ENCODE measurements at places on chromosomes 3 and 15.

DNA sequence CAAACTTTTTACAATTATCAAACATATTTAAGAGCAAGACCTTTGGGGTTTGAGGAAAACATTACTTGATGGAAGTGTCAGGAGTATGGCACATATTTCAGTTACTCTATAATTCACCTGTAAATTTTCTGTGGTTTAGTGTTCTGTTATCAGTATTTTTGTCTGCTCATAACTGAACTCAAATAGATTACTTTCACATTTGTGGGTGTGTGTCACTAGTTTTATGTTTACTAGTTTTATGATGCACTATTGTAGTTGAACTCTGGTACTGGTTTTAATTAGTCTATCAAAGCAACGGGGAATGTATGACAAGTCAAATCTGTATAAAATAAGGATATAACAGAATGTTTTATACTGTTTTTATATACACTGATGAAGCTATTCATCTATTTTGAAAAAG lies 27.2 kb downstream of the OXSM start:
- DNase-seq, result no peak

DNA sequence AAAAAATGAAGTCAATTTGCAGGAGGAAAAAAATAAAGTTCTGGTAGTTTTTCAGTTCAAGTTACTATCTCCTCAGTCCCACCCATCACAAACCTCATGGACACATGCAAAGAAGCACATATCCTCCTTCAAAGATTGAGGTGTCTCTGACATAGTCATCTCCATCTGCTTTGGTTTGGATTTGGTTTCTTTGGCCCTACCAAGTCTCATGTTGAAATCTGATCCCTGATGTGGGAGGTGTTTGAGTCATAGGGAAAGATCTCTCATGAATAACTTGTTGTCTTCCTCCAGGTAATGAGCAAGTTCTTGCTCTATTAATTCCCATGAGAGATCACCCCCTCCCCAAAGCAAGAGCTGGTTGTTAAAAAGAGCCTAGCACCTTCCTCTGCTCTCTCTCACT lies 446.8 kb downstream of the IGSF11 start:
- DNase-seq, result no peak

DNA sequence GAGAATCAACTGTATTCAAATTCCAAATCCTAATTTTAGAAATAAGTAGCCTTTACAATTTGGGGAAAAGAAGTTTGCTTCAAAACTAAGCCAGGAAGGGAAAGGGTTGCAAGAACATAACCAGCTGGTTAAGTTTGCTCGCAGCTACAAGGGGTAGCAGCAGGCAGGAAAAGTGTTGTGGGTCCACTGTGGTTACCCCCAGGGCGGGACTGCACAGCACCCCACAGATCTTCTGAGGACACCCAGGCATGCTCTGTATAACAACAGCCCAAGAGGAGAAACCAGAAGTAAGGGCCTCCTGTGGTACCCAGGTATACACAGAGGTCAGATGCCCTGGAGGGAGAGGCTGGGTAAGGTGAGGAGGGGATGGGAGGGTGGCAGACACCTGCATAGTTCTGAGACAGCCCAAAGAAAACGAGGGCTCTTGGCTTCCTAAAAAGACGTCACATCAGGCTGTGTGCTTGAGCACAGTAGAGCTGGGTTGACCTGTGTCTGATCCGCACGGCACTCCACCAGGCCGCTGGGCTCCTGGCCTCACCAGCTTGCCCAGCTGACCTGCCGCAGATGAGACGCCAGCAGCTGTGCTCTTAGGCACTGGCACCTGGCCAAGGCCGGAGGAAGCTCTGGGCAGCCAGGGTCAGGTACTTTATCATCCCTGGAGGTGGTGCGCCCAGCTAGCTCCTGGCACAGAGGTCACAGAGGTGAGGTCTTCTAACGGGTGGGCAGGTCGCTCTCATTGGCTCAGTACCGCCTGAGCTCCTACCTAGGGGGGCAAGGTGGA lies 81.8 kb upstream of the SNRPA1 start:
- no peak for DNase-seq

GRCh38 chr3:11288021-11288491 lies 15.9 kb downstream of the ATG7 start:
- no peak for DNase-seq

DNA sequence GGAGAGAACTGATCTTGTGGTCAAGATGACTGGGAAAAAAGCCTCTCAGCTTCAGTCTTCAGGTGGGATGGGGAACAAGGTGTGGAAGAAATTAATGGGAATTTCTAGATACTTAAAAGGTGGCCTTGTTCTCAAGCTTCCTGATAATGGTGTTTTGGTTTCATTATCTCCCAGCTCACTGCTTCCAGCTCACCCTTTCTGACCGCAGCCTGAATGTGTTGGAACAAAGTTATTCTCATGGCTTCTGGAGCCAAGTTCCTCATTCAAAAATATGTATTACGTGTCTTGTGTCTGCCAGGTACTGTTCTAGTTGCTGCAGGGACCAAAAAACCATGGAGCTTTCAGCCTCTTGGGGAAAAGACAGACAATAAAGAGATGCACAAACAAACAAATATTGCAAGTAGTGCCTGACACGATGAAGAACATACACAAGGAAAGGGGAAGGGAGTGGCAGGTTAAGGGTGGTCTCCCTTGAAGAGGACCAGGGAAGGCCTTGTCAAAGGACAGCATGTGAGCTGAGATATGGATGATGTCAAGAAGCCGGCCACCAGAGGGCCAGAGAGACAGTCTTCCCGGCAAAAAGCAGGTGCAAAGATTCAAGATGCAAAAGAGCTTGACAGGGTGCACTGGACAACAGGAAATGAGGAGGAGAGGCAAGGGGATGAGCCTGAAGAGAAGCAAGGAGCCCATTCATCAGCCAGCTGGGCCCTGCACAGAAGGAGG lies 35.5 kb downstream of the ARRDC4 start:
- DNase-seq, result peak; percentile 51

DNA sequence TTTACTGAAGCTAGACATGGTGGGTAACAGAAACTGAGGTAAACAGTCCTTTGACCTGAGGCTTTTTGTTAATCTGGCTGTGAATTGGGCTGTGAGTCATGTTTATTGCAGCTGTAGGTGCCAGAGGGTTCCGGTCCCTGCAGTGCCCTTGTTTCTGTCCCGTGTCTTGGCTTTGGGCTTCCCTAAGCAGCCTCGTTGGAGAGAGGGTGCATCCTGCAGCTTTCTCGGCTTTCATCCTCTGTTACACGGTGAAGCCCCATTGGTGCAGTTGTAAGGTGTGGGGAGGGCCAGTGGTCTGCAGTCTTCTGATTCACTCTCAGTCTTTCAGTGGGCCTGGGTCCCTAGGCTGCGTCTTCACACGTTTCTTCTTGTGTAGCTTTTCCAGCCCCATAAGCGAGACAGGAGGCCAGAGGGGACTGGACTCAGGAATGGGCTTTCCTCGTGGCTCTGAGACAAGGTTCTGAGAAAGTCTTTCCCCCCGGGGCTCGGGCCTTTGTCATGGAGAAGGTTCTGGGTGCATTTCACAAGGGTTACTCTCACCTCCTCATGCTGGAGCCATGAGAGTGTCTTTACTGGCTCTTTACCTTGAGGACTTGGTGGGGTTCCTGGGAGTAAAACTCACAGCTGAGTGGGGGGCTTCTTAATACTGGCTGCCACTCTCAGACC lies 33.1 kb downstream of the ASB7 start:
- no peak for DNase-seq

- peak; percentile 41 for DNase-seq
Measured at GRCh38 chr3:66037986-66038369, 740 bp downstream of the MAGI1 start.

- DNase-seq, result no peak
Measured at GRCh38 chr15:101326462-101327146, 31.6 kb upstream of the SNRPA1 start.

- peak; percentile 52 for DNase-seq
Measured at GRCh38 chr15:53586799-53587198, 172.7 kb downstream of the WDR72 start.

DNA sequence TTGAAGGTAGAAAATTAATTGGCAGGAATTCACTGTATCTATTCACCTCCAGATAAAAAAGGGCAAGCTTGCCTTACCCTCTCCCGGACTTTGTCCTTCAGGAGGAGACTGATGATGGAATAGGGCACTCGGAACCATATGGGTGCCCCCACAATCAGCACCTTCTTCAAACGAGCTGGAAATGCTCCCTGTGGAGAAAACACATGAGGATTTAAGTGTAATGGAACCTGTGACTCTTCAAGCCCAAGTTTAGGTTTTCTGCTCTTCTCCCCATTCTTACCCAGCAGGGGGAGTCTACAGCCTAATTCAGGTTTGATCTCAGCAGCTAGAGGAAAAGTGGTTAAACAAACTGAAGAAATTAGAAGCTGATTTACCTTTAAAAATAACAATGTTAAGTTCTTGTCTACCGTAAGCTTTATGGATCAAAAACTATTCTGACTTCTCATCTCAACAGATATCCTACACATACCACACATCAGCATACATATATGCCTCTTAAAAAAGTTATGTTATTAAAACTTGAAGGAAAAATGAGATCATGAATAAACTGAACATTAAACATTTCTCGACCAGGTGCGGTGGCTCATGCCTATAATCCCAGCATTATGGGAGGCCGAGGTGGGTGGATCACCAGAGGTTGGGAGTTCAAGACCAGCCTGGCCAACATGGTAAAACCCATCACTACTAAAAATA lies 57.5 kb upstream of the SIN3A start:
- no peak for DNase-seq

Data from NCI-H526 (cell line).